Naive thymus-derived CD4-positive, alpha-beta T cell (primary cell): ENCODE measurements at places on chromosomes 2 and 18. TPM values are rescaled to one million over a fixed set of nuclear protein-coding genes. Genes with fewer than 3 reads are reported as not detected.

GRCh38 chr2:67046591-67046990 lies 350.5 kb upstream of the ETAA1 start:
- H3K4me3 ChIP-seq, result no peak overlapping the region
- no peaks in the 10 kb centered on the region for H3K4me1 ChIP-seq
- DNase-seq, result no peak
- no peak overlapping the region for H3K27ac ChIP-seq
- no peaks in the 10 kb centered on the region for H3K36me3 ChIP-seq

DNA sequence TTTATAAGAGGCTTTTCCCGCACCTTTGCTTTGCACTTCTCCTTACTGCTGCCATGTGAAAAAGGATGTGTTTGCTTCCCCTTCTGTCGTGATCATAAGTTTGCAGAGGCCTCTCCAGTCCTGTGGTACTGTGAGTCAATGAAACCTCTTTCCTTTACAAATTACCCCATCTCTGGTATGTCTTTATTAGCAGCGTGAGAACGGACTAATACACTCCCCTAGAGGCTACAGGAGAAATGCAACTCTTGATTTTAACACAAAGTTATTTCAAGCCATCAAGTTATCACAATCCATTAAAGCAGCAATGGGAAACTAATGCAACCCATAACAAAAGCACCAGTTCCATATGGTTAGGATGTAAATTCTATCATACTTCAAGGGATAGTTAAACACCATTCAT lies 1378.8 kb upstream of the DDX18 start:
- DNase-seq, result no peak
- H3K4me1 ChIP-seq, result no peaks in the 10 kb centered on the region
- no peaks in the 10 kb centered on the region for H3K36me3 ChIP-seq
- no peak overlapping the region for H3K27ac ChIP-seq
- H3K27me3 ChIP-seq, result no peaks in the 10 kb centered on the region

DNA sequence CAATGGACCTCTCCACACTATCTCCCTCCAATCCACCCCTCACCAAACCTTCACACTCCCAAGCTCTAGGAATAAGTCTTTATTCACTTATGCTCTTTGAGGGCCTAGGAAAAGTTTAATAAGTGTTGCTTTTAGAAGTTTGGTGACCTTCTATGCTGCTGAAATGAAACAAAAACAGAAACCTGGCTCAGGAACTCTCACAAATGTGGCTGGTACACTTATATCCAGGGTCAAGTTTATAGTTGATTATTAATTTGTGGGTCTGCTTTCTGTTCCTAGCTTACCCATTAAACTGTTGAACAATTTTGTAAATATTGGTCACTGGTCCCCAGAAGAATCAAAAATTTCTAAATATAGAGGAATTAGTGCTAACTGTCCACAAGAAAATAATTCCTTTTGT lies 14.2 kb upstream of the ANKRD44 start:
- no peaks in the 10 kb centered on the region for H3K27me3 ChIP-seq
- H3K27ac ChIP-seq, result peak overlapping the region; percentile 52
- H3K4me1 ChIP-seq, result peaks cover 48% of the 10 kb centered on the region
- no peak for DNase-seq

GRCh38 chr2:81981585-81981984 lies 1677.0 kb upstream of the LRRTM1 start:
- no peaks in the 10 kb centered on the region for H3K36me3 ChIP-seq
- no peaks in the 10 kb centered on the region for H3K27me3 ChIP-seq
- H3K4me3 ChIP-seq, result no peak overlapping the region
- DNase-seq, result no peak
- no peaks in the 10 kb centered on the region for H3K4me1 ChIP-seq
- H3K27ac ChIP-seq, result no peak overlapping the region

Gene UGT1A3
- total RNA-seq, result not detected in 2 replicates

Gene CIB4
- not detected in 2 replicates for total RNA-seq
